AG04449 (cell line): ENCODE measurements at places on chromosomes 2 and 18.

- DNase-seq: no peak
These were observed at the start of gene NCKAP5 for GRCh38 chr2:133568172-133568571. Gene NCKAP5 (minus strand): TSS chr2:133568463. CDS start chr2:133517526, 50,937 bp downstream.

GRCh38 chr18:22223254-22223964 is 54.0 kb downstream of the GATA6 start:
- no peak for DNase-seq

DNA sequence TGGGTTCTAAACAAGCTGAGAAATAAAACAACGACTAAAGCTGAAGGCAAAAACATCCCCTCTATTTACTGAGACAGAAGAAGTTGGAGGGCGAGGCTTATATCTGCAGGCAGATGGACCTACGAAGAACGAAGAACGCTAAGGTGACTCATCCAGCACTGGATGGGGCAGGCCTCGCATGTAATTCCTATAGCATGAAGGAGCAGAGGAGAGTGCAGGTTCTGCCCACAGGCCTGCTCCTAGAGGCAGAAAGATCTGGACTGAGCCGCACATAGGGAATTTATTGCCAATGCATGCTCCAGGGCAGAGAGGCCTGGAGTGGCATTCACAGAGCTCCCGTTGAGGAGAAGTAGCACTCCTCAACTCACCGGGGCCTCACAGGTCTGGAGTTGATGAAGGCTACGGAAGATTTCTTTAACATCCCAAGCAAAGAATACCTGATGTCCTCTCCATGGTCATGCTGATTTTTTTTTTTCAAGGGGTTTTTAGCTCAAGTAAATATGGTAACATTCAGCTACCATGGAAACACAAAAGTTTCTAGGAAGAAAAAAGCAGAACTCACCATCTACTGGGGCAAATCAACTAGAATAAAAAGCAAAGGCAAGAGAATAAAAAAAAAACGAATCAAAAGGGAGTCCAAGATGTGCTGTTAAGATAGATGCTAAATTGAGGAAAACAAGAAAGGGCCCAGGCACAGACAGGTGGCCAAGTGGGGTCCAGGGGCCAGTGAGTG is 10.4 kb upstream of the METTL21A start:
- DNase-seq: no peak

DNA sequence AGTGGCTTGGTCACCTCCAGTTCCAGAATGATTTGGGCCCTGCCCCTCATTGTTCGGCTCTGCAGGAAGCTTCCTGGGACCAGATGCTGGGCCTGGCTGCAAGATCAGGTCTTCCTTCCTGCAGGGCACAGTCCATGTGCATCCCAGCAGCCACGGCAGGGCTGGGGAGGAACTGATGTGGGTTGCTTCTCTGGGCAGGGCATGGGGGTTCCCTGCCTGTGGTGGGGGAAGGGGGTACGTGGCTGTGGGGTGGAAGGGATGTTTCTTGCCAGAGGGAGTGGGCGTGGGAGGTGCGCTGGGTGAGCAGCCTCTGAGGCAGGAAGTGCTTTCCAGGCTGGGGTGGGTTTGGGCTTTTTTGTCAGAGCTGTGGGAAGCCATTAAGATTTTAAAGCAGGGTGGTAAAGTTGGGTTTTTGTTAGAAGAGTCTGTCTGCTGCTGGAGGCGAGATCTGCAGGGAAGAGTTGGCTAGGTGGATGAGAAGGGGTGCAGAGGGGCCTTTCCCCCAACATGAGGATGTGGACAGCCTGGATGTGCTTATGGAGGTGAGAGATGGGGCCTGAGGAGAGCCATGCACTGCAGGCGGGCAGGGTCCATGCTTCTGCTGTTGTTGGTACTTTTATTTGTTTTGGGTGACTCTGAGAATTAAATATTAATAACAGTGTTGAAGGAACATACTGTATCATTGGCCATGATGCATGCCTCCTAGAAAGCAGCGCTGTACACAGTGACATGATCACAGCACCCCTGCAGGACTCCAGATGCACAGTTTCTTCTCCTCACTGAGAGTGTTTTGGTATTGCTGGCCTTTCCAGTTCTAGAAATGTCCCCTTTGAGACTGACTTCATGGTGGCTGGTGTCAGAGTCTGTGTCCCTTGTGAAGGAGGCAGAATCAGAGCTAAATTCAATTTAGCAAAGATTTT is 45.3 kb downstream of the DGKD start:
- DNase-seq: no peak

DNA sequence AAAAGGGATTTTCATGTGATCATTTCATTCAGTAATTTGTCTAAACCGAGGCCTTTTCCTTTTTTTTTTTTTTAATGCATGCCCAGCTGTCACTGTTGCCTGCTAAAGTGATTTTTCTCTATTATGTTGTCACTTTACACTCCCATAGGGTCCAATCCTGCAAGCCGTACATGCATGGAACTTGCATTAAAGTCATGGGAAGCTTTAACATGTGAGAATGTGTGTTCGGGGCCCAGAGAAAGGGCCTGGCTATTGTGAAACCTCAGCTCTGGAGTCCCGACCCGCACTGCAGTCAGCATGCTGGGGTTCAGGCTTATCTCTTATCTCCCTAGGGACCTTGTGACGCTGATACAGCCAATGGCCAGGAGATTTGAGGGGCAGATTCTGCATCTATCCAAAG is 474.6 kb downstream of the SLC4A3 start:
- DNase-seq: no peak
